SIG-M5 (cell line): ENCODE measurements at places on chromosomes 7 and 10.

- no peak for DNase-seq
Measured at GRCh38 chr7:80609751-80610150, 28.7 kb upstream of the CD36 start.

DNA sequence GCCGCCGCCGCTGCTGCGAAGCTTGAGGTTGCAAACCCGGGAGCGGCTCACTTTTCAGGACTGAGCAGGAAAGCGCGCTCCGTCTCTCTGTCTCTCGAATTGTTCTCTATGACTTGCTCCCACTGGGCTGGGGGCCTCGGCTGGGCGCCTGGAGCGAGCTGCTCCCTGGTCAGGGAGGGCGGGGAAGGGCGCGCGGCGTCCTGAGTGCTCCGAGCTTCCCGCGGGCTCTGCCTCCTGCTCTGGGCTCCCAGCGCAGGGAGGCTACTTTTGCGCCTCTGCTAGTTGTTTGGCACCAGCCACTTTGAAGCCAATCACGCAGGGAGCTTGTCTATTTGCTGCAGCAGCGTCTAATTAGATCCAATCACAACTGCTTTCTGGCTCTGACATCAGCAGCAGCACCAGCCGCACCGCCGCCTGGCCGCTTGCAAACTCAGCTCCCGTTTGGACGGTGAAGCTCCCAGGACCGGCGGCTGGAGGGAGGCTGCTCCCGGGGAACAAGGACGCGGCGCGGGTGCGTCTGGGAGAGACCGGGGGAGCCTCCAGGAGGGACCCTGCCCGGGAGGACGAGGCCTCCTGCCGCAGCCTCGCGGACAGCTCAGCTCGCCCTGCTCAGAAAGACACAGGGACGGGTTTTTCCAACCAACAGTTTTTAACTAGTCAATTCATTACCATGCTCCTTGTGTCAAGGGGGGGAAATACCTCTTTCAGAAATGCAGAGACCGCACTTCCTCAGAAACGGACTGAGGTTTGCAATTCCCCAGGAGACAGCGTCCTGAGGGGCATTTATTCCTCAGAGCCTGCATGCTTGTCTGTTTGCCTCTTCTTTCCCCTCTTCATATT, at the start of gene ADARB2:
Gene ADARB2, minus strand, starts transcription at position 304 of the 840 bp plus-strand sequence.
- no peak for DNase-seq

GRCh38 chr10:1788401-1788800, 51.1 kb upstream of the ADARB2 start:
- no peak for DNase-seq

GRCh38 chr7:17626235-17626634, 314.1 kb downstream of the SNX13 start:
- no peak for DNase-seq

DNA sequence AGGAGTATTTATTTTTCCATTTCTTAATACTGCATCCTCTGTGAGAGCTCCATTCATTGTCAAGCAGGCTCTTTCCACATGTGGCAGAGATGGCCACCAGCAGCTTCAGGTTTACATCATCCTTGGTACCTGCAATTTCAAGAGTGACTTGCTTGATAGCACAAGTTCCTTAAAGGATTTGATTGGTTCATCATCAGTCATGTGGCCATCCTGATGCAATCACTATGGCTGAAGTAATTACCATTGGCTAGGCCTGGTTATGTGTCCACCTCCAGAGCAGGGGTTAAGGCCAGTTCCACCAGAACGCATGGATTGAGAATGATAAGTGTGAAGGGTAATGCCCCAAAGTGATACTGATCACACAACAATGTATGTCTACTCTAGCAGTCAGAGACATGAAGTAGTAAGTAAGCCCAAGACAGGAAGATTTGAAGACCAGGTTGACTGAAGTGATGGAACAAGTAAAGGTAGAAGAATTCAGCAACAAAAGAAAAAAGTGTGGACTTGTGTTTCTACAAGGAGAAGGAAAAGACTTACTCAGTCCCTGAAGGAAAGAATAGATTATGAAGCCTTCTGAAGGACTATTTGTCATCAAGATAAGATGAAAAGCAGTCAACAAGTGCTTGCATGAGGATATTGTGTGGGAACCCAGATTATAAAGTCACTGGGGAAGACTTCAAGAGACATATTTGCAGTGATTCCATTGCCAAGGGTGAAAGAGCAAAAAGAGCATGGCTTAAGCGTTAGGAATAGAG, 26.4 kb upstream of the PRKAR2B start:
- DNase-seq = no peak

DNA sequence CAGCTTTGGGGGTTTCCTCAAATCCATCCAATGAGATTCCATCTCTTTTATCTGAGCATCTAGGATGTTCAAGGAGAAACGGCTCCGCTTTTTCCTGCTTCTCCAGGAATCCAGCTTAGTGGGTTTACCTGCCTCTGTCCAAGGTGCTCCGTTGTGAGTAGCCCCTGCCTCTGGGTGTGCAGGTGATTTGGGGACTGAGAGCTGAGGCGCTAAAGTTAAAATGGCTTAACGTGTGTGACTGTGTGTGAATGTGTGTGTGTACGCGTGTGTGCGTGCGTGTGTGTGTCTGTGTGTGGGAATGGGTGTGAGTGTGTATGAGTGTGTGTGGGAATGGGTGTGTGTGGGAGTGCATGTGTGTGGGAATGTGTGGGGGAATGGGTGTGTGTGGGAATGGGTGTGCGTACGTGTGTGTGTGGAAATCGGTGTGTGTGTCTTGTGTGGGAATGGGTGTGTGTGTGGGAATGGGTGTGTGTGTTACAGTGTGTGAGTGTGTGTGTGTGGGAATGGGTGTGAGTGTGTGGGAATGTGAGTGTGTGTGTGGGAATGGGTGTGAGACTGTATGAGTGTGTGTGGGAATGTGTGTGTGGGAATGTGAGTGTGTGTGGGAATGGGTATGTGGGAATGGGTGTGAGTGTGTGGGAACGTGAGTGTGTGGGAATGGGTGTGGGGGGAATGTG, 90.2 kb upstream of the INSIG1 start:
- DNase-seq = no peak

DNA sequence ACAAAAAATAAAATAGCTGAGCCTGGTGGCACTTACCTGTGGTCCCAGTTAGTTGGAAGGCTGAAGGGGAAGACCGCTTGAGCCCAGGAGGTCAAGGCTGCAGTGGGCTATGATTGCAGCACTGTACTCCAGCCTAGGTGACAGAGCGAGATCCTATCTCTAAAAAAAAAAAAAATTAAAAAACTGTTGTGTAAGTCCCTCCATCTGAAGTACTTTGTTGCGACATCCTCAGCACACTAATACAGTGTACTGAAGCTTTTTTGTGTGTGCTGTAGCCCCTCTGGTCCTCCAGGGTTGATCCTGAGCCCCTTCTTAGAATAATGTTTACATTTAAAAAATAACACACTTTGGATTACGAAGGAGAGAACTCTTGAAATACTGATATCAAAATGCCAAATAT, 71.3 kb downstream of the PFKFB3 start:
- DNase-seq = no peak

DNA sequence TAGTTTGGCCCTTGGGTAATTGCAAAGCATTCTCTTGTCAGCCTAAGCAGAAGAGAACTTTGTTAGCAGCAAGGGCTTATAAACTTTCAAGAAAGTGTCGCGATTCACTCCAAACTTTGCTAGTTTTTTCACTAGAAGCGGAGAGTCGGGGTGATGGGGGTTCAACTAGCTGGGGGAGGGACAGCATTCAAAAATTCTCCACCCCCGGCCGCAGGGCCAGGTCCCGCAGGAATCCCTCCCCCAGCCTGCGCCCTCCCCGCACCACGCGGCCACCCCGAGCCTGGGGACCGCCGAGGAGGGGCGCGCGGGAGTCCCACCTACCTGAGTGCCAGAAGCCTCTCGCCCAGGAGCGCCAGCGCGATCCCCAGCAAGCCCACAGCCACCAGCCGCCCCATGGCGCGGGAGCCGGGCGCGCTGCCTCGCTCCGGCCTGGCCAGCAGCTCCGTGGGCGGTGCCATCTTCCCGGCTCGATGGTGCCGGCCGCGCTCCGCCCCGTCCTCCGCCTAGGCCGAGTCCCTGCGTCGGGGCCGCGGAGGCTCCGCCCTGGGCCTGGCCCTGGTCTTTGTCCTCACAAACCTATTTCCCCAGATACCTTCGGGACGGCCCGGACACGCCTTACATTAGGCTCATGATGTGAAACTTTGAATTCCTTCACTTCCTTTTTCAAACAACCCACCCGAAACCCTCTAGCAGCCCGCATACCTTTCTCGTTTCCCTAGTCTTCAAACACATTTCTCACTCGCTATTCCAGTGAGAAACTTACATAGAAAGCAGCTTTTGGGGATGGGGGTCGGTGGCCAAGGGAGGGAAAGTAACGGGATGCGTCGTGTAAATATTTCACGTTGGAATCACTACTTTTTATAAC, at the start of gene PON2:
Gene PON2, minus strand, starts transcription at position 472 of the 865 bp plus-strand sequence. Its CDS starts 77 bp downstream, at position 395.
- no peak for DNase-seq

DNA sequence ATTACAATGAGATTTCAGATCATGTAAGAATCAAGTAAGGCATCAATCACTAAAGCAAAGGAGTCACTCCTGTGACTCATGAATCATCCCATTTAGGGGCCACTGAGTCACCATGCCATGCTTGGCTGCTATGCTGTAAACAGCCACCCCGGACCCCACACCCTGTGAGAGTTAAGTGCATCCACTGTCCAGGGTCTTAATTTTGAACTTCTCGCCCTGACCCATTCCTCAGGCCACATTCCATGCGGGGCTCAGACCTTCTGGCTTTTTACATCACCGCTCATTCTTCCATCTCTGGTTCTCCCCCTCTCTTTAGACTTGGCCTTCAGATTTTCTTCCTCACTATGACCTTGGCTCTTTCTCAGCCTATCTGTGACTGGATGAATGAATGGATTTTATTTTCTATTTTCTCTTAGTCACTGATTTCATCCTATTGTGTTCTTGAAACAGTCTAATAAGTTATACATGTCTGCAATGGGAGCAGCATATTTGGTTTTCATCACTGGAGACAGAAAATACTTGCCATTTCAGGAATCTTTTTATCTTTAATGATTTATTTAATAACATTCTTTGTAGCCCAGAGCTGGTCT, 239.6 kb downstream of the SKIDA1 start:
- no peak for DNase-seq
